Right lung (tissue), 10 donors: ENCODE measurements at places on chromosomes 13 and 19. TPM values are rescaled to one million over a fixed set of nuclear protein-coding genes. Genes with fewer than 3 reads are reported as not detected.

ZNF304 gene
- 16.5 TPM for polyA plus RNA-seq

ZNF761 gene
- polyA plus RNA-seq, result 27.7 TPM

RGL3 gene
- polyA plus RNA-seq, result 42.6 TPM

ZNF71 gene
- 8.7 TPM for polyA plus RNA-seq

PLIN4 gene
- 0.75 TPM for polyA plus RNA-seq

SPIB gene
- polyA plus RNA-seq, result 0.19 TPM

ATP8A2 gene
- 13.1 TPM for polyA plus RNA-seq

- no peak for DNase-seq
Observed at GRCh38 chr13:111503376-111503775, 182.9 kb downstream of the TEX29 start.

DNA sequence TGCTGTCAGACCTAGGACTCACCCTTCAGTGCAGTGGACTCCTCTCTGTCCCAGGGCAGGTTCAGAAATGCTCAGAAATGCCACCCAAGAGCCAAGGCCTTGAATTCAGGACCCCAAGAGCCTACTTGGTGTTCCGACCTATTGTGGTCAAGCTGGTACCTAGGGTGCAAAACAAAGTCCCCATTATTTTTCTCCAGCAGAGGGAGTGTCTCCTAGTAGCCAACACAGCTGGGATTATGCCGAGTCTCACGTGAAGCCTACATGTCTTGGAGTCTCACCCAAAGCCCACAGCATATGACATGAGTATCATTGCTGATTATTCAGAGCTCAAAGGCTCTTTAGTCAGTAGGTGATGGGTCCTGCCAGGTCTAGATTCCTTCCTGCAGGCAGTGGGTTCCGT, 671.1 kb upstream of the SPRY2 start:
- DNase-seq, result no peak

DNA sequence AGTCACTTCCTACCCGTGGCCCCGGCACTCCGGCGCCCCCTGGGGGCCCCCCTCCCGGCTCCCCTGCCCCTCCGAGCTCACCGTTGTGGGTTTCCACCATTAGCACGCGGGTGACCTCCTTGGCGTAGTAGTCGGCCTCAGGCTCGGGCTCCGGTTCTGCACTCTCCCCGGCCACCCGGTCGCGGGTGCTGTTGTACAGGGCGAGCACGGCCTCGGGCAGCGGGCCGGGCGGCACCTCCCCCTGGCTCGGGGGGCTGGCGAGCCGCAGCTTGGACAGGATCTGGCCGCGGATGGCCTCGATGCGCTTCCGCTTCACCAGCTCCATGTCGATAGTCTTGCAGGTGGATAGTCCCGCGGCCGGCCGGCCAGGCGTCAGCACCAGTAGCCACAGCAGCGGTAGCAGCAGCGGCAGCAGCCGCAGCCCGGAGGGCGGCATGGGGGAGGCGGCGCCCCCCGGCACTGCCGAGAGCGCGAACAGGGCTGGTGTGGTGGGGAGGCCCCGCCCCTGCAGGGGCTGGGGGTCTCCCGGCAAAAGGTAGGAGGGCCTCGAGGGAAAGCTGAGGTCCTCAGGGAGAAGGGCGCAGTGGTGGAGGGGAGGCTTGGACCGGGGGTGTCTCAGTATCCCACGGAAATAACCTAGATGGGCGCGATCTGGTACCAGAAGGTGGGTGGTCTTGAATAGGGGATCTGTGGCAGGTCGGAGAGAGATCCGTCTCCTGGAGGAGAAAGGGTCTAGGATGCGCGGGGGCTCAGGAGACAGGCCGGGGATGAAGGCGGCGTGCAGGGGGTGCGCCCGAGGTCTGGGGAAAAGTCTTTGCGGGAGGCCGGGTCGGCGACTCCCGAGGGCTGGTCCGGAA, 885 bp downstream of the TGFB1 start:
- DNase-seq, result no peak

DNA sequence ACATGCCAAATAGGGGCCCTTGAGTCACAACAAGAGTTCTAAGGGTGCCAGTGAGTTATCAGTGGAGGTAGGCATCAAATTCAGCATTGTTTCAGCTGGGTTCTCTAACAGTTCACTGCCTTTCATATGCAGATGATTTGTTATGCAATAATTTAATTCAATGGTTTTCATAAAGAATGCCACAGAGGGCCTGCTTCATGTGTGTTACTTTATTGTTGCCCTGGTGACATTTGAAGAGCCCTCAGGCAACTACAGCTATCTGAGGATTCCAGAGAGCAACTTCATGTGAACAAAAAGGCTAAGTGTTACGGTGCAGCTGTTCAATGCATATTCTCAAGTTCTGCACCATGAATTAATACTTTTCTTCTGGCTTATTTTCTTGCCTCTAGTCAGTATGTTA, 43.1 kb upstream of the STARD13 start:
- no peak for DNase-seq

GRCh38 chr13:46647512-46648065, 94.6 kb downstream of the LRCH1 start:
- DNase-seq, result no peak

GRCh38 chr19:46404055-46404752, 9.2 kb downstream of the CCDC8 start:
- DNase-seq, result peak; percentile 66
